ENCODE measurements at places on chromosomes 3 and 15.

DNA sequence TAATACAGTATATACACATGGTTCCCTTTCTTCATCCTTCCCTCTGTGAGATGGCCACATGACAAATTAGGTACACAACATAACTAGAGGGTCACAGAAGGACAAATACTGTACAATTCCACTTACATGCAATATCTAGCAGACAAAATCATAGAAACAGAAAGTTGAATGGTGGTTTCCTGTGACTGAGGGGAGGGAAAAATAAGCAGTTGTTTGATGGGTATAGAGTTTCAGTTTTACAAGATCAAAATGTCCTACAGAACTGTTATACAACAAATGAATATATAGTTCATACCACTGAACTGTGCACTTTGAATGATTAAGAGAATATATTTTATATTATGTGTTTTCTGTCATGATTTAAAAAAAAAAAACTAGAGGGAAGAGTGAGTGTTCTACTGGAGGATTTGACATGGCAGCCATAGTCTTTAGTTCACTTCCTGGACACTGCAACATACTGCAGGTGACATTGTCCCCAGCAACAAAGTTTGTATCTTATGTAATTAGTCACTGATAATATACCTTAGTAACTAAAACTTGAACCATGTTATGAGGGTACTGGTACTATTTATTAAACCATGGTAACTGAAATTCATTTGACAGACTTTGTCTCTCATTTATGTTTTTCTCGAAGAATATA is 37.2 kb downstream of the CCDC54 start:
- no peak for DNase-seq

DNA sequence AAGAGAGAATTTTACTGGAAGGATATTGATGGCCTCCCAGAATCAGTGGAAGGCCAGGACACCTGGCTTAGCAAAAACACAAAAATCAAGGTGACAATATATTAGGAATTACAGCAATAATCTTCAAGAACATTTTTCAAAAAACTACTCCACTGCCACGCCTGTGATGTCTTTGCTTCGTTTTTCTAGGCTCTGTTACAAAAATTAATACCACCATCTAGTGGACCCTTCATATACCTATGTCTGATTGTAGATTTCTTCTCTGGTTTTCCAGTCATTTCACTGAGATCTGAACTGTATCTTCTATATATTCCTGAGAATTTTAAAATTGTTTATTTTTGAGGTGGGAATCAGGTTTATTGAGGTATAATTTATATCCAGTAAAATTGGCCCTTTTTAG is 5.6 kb upstream of the SLC33A1 start:
- no peak for DNase-seq

DNA sequence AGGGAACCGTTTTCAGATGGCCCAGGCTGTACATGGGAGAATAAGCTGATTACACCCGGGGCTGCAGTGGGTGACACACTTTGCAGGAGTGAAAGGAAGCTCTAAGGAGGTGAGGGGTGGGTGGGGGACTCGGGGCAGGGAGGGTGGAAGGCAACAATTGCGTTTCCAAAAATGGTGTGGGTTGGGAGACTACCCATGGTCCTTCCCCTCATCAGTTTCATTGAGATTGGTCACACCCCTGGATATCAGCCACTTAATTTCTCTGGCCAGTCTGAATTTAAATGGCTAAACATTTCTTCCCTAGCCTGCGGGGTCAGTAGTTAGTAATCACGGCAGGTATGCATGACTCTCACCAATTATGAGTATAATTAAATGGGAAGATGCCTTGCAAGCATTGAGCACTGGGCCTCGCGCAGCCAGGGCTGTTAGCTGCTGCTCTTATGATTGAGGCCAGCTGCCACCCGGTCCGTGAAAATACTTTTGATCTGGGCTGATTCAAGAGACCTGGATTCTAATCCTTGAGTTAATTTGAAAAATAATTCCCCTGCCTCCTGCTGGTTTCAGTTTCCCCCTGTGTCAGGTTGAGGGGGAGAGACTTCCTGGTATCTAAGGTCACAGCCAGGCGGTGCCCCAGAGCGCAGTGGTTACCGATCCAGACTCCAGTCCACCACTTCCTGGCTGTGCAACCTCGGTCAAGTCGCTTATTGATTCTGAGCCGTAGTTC is 23.3 kb downstream of the SLC6A6 start:
- DNase-seq: no peak

- DNase-seq: no peak
Measured at GRCh38 chr3:41436983-41437382, 237.7 kb downstream of the CTNNB1 start.

DNA sequence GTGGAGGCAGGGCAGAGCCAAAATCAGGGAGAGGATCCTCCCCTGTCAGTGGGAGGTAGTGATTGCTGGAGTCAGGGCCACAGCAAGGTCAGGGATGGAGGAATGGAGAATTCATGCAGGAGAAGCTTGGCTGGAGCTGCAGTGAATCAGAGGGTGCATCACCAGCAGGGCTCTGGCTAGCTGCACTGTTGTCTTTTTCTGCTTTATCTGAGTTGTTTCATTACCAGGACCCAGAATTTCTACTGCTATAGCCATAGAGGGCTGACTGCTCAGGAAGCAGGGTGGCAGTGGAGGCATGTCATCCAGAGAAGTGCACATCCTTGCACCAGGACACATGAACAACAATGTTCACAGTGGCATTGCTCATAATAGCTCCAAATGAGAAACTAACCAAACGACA is 113.5 kb upstream of the GALNT15 start:
- no peak for DNase-seq

DNA sequence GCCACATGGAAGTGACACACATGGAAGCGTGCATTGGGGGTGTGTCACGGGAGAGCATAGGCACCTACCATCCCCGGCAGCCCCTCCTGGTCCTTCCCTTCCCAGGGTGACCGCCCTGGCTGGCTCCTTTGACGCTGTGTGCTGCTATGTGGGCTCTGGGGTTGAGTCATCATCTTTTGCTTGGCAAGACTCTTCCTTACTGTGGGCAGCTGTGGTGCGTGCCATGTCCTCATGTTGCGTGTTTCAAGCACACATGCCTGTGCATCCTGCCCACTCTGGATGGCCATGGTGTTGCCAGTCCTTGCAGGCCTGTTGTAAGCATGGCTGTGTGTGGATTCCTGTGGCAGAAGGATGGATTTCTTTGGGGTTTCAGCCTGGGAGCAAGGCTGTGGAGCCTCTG is 14.0 kb downstream of the PLXNA1 start:
- no peak for DNase-seq

DNA sequence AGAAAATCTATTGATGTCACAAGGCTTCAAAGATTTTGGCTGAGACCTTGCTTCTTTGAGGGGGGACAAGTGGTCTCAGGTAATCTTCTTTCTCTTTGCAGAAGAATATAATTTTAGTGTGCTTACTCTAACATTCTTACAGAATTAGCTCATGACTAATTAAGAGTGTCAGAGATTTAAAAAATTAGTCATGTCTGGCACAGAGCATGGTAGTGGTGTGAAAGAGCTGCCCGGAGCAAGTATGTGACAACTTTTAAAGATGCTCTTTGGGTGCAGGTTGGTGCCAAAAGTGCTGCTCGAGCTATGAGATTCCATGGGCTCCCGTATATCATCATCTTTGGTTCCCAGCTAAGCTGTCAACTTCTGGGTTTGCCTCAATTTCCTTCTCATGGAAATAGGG is 31.1 kb downstream of the CYP19A1 start:
- no peak for DNase-seq

DNA sequence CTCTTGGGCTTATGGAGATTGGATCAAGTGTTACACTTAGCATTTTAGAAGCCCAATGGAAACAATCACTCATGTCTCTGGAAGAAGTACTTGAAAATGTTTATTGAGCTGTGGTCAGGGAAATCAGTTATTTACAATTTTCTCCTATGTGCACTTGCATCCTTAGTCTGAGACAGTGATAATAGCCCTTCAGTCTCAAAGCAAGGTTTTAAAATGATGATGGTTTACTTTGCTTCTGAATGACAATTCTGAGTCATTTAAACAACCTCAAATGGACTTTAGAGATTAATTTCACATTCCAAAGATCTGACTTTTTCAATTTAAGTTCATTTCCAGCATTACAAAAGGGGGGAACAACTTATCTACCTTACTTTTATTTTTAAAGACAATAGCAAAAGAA is 20.1 kb downstream of the TIPARP start:
- DNase-seq: no peak

GRCh38 chr3:42711491-42712343 is 9.1 kb upstream of the HHATL start:
- DNase-seq: no peak

GRCh38 chr15:74641151-74641550 is 25.5 kb downstream of the CLK3 start:
- no peak for DNase-seq

GRCh38 chr15:90762109-90762508 is 45.0 kb downstream of the BLM start:
- DNase-seq: no peak

- DNase-seq: no peak
Measured at GRCh38 chr3:95899494-95899893, 914.9 kb upstream of the EPHA6 start.

DNA sequence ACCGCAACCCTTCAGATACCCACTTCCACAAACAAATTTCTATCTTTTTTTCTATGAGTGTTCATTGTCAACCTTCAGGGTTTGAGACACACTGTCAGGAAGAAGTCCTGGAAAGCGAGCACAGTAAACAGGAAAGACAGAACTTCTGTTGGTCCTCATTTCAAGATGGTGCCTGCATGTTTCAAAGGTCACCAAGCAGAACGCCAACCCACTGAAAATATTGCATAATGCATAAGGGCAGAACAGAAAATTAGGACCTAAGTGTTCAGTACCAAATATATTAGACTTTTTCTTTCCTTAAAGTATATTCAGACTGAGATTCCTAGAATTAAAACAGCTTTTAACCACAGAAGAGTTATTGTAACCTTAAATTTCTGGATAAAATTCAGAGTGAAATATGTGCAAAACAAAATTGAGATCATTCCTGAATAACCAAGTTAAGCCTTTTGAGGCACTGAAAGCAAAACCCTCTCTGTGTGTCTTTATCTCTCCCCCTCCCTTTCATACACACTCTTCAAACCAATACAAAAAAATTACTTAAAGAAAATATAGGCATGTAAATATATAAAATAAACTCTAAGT is 387.8 kb upstream of the THBS1 start:
- no peak for DNase-seq

DNA sequence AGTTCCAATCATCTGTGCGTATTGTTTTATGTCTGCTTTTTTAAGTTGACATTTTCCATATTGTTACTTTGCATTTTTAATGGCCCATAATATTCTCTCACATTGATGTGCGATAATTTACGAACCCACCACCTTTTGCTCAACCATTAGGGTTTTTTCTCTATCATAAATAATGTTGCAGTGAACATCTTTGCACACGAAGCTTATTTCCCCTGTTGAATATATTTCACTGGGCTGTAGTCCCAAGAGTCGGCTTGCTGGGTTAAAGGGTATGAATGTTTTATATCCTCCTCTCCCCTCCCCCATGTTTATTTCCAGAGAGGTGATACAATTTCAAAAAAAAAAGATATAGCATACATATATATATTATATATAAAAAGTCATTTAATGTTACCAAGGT is 272.7 kb upstream of the RGMA start:
- no peak for DNase-seq

- no peak for DNase-seq
Measured at GRCh38 chr3:10940106-10940505, 52.4 kb upstream of the SLC6A1 start.

DNA sequence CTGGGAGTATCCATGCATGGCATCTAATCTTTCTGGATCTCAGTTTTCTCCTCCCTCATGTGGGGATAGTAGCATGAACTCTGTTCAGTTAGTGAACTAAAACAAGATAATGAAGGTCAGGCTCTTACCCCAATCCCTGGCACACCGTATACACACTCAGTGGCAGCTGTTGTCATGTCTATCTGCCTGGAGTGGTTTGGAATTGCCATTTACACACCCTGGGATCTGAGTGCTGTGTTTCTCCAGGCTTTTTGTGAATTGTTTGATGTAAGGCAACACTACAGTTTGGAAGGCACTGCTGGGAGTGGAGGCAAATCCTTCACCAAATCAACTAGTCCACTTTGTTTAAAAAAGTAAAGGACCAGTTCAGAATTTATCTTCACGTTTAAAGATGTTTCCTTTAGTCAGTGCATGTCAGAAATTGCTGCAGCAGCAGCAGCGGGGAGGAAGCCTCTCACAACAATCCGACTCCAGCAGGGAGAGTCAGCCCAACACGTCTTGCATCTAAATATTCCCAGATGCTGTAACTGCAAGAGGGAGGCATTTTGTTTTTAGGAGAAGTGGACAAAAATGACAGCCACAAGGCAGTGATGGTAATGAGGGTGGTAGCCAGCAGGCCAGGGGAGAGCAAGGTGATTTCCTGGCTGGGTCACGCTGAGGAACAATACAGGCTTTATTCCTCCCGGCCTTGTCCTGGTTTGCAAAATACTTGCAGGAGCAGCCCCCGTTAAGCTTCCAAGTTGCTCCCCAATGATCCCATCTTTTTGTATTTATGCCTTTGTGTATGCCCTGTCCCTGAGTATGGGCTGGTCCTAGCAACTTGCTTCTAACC is 128.5 kb upstream of the LRIG1 start:
- no peak for DNase-seq

DNA sequence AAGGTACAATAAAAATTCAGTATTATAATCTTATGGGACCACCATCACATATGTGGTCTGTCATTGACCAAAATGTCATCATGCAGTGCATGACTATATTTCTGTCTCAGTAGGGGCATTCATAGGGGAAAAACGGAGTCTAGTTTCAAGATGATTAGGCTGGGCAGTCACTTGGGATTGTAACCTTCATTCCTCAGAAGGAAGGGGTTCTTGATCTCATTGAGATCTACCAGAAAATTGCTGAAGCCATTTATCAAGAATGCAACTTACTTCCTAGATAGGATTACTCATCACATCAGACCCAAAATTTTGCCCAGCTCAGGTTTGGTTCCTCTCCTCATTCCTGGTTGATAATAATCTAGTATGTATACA is 37.3 kb downstream of the BTD start:
- DNase-seq: no peak

- DNase-seq: no peak
Measured at GRCh38 chr15:90214553-90215196, 13.5 kb downstream of the SEMA4B start.

DNA sequence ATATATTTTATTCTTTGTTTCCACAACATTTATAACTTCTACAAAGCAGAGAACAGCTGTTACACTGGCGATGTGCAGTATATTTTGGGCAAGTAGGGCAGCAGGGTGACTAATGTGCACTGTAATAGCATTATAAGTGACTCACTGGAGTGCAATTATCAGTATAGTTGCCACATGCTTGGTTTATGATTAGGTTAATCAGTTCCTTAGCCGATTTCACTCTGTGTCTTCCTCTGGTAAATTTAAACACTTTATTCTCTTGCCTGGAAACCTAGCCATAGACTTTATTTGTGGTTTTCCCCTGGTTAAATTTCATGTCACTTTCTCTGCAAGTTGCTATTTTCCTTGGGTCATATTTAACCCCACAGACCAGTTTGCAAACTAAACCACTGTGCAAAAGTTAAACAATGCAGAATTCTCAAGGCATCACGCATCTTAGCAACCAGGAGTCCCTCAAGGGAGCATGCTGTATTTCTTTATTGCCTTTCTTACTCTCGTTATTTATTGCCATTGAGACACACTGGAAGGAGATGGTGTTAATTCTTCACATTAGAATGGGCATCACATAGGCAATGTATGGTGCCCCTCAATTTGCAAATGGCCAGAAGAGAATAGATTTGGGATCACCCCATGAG is 690.2 kb upstream of the DPPA4 start:
- no peak for DNase-seq

- no peak for DNase-seq
Measured at GRCh38 chr3:196054661-196055060, 27.2 kb downstream of the TFRC start.
